NCI-H446 (cell line): ENCODE measurements at places on chromosomes 12 and 14.

- DNase-seq, result no peak
These were observed 98.6 kb downstream of the SLC5A8 start for GRCh38 chr12:101111441-101111840.

DNA sequence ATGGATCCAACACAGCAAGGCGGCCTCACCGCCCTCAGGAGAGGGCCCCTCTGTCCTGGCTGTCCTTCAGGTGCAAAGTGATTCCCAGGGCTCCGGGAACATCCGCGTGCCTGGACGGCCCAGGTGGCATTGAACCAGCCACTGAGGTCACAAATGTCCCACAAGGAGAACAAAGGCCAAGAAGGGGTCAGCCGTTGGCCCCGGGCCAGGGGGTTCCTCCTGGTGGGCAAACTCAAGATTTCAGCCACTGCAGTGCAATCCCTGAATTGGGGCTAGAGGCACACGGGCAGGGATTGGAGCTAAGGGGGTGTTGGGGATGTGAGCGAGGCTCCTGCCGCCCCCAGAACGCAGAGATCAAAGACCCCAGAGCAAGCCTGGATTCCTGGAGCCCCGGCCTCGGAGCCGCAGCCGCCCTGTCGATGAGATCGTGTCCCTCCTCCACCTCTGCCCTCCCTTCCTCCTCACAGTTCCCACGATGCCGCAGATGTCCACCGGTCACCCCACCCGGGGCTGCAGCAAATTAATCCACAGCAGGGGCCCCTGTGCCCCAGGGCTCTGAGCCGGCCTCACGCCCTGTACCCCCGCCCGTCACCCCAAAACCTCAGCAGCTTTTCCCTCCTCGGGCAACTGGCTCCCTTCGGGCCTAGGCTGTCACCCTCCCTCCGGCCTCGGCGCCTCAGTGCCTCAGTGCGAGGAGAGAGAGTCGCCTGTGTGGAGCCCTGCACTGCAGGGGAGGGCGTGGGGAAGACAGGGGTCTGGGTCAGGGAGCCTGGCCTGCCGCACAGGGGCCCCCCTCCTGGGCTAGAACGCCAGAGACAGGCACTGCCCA is 56.7 kb upstream of the GALNT9 start:
- no peak for DNase-seq

- no peak for DNase-seq
These were observed 39.5 kb upstream of the LRIG3 start for GRCh38 chr12:58959639-58960300.

GRCh38 chr12:111156304-111156703 is 212.6 kb downstream of the PHETA1 start:
- DNase-seq, result no peak

DNA sequence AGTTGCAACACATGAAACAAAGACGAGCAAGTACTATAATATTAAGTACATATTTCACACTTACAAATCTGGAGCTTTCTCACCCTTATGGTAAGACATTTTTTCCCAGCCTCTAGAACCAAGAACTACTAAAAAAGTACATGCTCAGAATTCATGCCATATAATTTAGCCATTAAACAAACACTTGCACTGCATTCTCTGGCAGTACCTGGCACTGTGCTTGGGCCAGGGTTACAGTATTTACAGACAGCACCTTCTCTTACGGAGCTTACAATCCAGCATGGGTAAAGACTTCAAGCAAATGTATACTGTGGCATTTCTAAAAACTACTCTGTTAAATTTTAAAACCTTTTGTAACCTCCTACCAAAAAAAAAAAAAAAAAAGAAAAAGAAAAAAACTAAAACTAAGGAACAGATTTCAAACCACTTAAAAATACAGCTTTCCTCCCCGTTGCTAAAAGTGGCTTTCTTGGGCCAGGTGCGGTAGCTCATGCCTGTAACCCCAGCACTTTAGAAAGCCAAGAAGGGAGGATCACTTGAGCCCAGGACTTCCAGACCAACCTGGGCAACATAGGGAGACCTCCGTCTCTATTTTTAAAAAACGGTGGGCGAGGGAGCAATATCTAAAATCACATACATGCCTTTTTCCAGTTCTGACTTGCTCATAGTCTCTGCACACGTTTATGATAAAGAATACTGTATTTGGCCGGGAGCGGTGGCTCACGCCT is 956 bp downstream of the GNPTAB start:
- no peak for DNase-seq
